Activated CD4-positive, CD25-positive, alpha-beta regulatory T cell treated with anti-CD3 and anti-CD28 coated beads, Interleukin-2, amount 50 U/mL, for 72 hours (primary cell): ENCODE measurements at places on chromosomes 5 and 9.

DNA sequence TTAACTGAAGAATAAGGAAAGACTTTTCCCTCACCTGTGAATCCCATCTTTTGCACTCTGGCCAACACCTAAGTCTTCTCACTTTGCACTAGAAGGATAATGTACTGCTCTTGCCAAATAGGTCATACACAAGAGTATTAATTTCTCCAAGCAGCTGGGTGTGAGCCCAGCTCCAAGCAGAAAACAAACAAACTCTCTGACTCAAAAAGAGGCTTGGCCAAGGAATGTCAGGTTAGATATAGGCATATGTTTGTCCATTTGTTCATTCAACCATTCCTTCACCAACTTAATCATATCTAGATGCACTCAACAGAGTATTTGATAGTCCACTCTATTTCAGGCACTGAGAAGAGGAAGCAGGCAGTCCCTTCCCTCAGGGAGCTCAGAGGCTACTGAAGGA, 84.4 kb downstream of the HTR4 start:
- no peak for DNase-seq

GRCh38 chr5:126896170-126896702, 119.3 kb downstream of the LMNB1 start:
- DNase-seq = no peak

GRCh38 chr5:115831163-115831768, 10.1 kb downstream of the ATG12 start:
- no peak for DNase-seq

DNA sequence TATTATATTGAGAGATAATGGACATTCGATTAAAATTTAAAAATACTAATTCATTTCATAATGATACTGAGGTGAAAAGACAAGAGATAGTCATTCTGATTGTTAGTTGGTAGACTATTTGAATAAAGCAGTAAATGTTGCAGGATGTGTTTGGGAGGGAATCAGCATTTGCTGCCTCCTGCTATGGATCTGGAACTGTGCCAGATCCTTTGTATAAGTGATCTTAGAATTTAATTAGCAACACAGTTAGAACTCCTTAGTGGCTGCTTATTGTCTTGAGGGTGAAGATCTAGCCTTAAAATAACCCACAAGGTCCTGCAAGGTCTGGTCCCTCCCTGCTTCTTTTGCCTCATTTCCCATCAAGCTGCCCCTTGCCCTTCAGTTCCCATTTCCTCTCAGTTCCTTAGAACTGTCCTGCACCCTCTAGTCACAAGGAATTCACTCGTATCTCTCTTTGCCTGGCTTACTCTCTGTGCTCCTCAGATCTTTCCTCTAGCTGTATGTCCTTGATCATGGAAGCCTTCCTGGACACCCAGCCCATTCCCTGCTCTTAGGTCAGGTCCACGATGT, 12.5 kb downstream of the LECT2 start:
- no peak for DNase-seq

DNA sequence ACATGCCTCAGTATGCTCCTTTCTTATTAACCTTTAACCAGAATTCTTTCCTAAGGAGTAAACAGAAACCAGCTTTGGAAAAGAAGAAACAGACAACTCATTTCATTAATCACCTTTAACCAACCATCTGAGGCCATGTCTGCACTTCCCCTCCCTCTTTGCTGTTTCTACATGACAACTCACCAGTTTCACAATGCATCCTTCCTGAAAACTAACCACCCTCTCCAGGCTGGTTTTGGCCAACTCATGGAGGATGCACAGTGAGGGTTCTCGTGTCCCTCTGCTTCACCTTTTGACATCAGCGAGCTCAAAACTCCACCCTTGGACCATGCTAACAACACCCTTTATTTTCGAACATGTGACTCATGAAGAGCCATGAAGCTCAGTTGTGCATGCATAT, 244.1 kb downstream of the ELAVL2 start:
- no peak for DNase-seq
